Substantia nigra (tissue), 51 donors: ENCODE measurements at places on chromosomes 2 and 18.

DNA sequence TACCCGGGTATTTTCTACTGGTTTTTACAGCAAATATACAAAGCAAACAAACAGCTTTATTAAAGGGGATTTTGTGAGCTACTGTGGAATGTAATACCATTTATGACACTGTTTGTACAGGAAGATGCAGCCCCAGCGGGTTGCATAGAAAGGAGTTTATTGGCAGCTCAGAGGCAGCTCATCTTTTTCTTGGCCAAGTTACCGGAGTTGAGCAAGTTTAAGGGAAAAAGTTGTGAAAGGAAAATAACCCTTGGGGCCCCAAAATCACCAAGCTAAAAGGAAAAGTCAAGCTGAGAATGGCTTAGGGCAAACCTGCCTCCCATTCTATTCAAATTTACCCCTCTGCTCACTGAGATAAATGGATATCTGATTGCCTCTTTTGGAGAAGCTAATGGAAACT is 60.8 kb downstream of the MOB4 start:
- DNase-seq: no peak

- DNase-seq: no peak
Measured at GRCh38 chr18:21012308-21012707, 99.3 kb downstream of the ROCK1 start.

DNA sequence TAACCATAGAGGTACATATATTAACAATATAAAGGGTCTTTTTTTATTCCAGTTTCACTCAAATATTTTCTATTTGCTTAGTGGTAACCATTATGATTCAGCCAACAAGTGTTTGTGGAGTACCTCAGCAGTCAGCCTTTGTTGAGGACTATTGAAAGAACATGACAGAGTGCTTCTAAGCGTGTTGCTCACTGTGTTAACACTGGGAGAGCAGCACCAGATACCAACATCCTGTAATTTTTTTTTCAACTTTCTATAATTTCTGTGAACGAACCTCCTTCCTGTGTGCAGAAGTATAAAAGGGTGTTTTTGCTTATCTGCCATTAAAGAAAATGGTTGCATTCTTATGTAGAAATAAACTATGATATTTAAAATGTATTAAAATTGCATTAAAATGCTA is 239.0 kb downstream of the PHLPP1 start:
- DNase-seq: no peak

- DNase-seq: no peak
Measured at GRCh38 chr2:160581448-160581847, 87.8 kb upstream of the RBMS1 start.

DNA sequence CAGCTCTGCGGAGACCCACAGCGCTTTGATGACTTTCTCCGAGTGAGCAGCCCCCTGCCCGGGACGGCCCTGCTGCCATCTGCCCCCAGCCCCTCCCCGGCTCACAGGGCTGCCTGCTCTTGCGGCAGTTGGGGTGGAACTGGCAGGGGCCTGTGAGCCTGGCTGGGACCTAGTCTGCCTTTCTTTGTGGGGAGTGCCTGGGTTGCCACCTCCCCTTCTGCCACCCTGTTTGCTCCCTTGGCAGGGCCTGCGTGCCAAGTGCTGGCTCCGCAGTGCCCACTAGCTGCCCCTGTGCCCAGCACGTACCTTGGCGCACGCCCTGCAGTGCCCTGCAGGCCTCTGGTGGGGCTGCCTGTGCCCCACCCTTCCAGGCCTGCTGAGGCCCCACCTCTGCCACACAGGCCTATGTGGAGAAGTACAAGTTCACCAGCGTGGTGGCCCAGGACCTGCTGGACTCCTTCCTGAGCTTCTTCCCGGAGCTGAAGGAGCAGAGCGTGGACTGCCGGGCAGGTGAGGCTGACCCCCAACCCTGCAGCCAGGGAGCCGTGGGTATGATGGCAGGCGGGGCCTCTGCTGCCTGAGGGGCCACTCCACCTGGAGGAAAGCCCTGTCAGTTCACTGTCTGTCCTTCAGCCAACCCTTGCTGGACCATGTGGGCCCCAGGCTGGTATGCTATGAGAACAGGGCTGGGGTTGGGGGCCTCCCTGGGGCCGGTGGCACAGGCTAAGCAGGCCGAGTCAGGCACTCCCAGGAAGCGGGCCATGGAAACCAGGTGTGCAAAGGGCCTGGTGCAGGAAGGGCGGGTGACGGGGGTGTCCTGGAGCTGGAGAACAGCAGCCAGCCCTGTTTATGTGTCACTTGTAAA is 7.0 kb downstream of the RNPEPL1 start:
- DNase-seq: no peak

DNA sequence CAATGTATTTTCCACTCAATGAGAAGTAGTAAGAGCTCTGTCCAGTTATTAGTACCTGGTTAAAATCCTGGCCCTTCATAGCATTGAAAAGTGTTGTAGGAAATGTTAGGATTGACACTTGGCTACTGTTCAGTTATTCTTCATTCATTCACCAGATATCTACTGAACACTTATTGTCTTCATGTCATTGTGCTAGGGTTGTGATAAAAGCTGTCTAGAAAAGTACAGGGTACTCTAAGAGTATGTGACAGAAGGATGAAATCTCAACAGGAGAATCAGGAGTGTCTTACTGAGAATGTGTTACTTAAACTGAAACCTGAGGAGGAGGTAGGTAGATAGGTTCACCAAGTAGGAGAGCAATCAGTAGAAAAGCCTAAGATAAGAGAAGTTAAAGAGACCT is 511.8 kb upstream of the RAB12 start:
- no peak for DNase-seq

GRCh38 chr2:128643221-128644065 is 324.8 kb upstream of the HS6ST1 start:
- no peak for DNase-seq

DNA sequence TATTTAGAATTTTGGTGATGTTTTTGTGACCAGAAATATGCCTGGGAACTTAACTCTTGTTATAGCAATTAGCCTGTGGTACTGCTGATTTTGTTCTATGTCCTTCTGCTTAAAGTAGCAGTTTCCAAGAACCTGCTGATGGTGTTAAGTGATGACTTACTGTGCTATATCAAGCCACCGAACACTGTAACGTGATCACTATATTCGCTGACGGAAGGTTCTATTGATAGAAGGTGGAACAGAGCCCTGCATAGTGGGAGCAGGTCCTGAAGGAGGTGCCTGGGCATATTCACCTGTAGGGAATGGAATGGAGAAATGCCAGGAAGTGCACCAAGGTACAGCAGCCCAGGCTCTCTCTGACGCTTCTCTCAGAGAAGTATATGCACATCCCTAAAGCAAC is 76.8 kb downstream of the UXS1 start:
- DNase-seq: no peak

GRCh38 chr2:73859721-73860586 is 31.2 kb downstream of the STAMBP start:
- no peak for DNase-seq

DNA sequence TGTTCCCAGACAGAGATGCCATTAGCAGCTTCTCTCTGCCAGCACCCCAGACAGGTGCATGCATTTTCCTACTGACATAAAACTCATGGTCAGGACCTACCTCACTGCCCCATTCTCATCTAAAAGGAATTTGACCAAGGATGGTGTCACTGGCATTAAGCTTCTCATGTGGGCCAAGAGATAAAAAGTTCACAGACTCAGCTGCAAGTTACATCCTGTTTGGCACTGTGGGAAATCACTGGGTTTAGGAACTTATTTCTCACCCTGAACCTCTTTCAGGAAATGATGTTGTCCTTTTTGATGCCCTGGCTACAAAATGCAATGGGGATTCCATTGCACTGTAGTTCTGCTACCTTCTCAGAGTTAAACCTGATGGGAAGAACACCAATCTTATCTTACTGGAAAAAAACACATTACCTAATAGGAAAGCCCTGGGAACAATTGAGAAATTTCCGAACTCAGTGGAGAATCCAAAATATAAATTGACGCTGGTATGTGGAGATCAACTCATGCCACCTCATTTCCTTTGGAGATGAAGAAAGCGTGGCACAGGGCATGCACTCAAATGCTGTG is 252.1 kb upstream of the COPS8 start:
- no peak for DNase-seq

DNA sequence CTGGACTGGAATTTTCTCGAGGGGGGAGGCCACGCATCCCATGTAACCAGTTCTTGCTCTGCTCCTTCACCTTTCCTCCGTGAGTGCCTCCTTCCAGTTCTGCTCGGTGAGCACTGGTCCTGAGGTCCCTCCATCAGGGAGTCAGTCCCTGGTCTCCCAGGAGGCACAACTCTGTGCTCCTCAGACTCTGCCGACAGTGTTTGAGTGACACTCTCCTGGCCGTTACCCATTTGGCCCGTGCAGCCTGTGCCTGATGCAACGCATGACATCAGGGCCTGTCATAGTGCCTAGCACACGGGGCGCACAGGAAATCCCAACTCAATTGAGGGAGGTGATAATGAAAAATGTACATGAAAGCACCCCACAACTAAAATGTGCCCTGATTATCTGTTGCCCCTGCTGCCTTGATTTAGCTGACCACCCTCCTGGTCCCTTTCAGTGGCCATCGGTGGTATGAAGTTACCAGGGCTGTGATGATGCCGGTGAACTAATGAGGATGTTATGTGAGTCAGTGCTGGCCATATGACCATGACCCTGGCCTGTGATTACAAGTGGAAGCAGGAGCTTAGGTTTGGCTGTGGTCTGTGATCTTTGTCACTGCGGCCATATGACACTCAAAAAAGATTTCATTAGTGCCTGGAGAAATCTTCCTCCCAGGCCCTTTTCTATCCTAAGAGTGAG is 144.6 kb downstream of the TDRD15 start:
- DNase-seq: no peak

DNA sequence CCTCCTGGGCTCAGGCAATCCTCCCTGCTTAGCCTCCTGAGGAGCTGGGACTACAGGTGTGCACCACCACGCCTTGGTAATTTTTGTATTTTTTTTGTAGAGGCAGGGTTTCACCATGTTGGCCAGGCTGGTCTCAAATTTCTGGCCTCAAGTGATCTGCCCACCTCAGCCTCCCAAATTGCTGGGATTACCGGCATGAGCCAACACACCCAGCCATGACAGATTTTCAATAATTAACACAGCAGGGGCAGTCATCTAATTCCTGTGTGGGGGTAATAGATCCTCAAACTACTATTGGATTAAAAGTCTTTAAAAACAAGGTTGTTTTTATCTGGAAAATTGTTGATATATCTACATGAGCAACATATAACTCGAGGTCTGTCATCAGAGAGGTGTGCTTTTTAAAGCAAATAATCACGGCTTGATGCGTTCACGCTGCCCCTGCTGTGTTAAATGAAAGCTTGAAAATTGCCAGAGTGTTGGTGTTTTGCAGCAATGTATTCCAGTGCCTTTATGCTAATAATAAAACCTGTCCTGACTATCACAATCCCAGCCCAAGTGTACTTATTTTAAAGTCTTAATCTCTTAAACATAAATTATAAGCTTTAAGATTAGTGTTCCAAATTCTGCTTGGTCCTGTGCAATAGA is 35.6 kb upstream of the ASB1 start:
- DNase-seq: no peak

DNA sequence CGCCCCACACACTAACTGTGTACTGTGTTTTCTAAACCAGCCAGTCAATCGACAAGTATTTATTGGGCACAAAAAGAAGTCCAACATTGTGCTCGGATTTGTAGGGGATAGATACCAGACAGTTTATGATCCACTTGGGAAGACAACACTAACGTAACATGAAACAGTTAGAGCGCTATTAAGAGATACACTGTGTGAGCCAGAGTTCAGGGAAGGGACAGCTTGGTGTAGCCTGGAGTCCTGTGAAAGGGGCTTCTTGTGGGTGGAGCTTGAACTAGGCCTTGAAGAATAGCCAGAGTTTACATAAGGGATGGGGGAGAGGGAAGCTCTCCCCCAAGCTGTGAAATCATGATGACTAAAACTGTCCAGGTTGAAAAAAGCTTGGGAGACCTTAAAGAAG is 176.4 kb upstream of the TCF4 start:
- DNase-seq: no peak

GRCh38 chr2:241842620-241843211 is 16.0 kb downstream of the PDCD1 start:
- DNase-seq: no peak

- DNase-seq: no peak
Measured at GRCh38 chr2:62529758-62530157, 23.8 kb upstream of the TMEM17 start.

- DNase-seq: no peak
Measured at GRCh38 chr2:177314722-177315264, 50.3 kb upstream of the NFE2L2 start.

- no peak for DNase-seq
Measured at GRCh38 chr2:174063492-174064092, 98.4 kb upstream of the SP3 start.

GRCh38 chr2:137168552-137168951 is 403.2 kb downstream of the THSD7B start:
- no peak for DNase-seq

DNA sequence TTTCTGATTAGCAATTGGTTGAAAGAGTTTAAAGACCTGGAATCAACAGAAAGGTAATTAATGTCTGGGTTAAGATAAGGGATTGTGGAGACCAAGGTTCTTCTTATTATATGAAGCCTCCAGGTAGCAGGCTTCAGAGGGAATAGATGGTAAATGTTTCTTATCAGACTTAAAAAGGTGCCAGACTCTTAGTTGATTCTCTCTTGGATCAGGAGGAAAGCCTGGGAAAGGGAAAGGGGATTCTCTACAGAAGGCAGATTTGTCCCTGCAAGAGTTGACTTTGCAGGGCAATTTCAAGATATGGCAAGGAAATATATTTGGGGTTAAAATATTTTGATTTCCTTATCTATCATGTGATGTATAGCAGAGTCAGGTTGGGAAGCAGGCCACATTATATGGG is 153.1 kb upstream of the ARL4C start:
- DNase-seq: no peak

DNA sequence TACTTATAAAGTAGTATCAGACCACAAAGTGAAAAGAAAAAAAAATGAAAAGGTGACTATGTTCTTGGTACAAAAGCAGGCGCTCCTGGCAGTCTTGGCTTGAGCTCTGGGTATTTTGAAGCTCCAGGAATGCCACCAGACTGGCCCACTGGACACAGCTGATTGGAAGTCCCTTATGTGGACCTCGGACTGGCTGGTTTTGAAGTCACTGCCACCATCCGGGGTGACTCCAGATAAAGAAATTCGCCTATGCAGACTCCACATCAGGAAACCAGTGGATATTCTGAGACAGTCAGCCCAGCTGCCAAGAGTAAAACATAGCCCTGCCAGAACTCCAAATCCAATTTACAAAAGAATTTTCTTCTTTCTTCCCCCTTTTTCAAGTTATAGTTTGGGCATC is 28.0 kb downstream of the ACKR3 start:
- DNase-seq: no peak

- no peak for DNase-seq
Measured at GRCh38 chr2:219127037-219127635, 33.5 kb downstream of the NHEJ1 start.
